ENCODE measurements at places on chromosomes 4 and X.

GRCh38 chr4:6464842-6465588 is 7.4 kb downstream of the PPP2R2C start:
- no peak for DNase-seq

DNA sequence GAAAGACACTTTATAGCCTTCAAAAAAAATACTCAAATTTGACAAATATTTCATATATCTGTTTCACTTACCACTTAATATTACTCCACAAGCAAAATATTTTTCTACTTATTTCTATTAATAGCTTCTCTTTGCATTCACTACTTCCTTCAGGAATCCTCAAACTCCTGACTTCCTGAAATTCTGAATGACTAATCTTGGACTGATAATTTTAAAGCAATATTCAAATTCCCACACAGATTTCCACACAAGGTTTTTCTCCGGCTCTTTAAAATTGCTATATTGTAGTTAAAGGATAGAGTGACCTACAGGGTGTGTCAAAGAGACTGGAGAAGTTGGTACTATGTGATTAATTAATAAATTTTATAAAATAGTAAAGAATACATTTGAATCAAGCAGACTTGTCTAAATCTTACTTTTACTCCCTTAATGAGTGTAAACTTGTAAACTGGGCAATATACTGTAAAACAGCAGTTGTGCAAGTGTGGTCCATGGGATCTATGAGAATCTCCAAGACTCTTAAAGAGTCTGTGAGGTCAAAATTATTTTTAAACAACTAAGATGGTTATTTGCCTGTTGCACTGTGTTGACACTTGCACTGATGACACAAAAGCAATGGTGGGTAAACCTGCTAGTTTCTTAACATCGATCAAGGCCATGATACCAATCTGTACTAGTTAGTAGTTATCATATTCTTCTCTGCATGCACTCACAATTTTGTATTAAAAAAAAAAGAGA is 44.5 kb downstream of the ANKRD17 start:
- no peak for DNase-seq

DNA sequence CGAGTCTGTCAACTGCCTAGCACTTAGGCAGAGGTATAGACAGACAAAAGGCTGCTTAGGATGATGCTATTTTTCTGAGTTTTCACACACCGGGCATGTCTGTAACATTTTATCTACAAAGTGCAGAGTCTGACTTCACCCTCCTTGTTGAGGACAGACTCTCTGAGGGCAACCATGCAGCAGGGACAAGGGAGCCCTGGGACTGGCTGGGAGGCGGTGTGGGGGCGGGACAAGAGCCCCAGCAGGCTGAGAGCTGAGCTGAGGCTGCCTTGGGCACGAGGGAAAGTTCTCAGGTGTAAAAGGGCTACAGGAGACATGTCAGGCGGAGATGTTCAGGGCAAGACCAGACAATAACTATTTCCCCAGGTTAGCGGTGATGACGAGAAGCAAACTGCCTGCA is 81.6 kb downstream of the GATB start:
- DNase-seq = no peak

GRCh38 chr4:20638825-20639224 is 61.4 kb upstream of the PACRGL start:
- no peak for DNase-seq

- DNase-seq = no peak
These were observed 104.3 kb upstream of the GK2 start for GRCh38 chr4:79512363-79512762.

GRCh38 chr4:79682161-79682560 is 274.1 kb upstream of the GK2 start:
- DNase-seq = no peak

- DNase-seq = no peak
These were observed 52.8 kb upstream of the CLNK start for GRCh38 chr4:10737337-10737736.

- no peak for DNase-seq
These were observed 152.7 kb upstream of the FTHL17 start for GRCh38 chrX:31224381-31225012.

DNA sequence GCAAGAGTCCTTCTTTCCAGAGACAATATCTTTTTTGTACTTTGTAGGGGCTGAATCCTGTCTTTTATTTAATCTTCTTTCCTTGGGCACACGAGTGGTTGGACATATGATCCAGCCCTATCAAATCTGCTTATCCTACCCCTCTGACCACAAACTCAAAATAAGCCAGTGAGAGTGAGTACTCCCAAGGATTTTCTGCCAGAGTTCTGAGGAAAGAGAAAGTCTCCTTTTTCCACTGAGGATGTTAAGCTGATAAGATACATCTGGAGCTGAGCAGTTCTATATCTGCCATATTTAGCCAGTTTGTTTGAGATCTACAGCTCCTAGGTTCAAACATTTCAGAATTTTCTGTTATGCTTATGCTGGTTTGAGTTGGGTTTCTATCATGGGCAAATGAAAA is 134.8 kb upstream of the NWD2 start:
- no peak for DNase-seq

DNA sequence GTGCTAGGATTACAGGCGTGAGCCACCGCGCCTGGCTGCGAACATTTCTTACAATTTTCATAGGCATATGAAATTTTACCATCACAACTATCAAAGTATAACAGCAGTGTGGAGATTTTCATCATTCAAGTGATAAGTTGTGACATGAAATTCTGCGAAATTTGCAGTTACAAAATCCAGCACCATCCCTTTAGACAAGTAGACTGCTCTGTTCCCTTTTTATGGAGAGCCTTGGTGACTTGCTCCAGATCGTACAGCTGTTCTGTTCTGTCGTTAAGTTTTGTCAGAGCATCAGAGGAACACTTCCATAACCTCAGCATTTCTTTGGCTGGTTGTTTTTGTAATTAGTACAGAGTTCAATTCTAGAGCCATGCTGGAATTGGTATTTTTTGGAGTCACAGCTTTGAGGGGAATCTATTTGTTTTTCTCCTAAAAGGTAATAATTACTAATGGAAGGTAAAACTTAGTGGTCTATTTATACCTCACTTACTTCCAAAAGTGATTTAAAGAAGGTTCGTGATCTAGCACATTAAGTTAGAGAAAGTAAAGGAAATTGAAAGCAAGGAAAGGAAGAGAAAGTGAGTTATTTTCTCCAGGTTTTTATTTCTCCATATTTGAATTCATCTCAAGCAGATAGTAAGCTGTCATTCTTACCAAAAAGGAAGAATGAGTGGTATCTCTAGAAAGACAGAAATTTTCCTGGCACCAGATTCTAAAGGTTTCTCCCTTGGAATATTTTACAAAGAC is 22.1 kb downstream of the ZRSR2 start:
- DNase-seq = no peak

DNA sequence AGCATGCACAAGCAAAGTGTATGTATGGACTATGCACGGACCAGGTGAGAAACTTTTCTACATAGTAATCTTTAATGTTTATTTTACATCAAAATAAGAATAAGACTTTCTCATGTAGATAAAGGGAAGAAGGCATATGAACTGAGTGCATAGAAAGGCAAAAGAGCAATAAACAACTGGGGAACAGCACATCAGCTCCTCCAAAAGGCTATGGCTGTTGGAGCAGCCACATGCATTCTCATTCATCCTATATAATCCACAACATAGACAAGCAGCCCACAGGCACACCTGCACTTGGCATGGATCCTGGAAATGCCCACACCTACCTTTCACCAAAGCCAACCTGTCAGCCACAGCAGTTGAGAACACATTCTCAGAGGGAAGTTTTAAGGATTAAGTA is 586.9 kb upstream of the INTU start:
- no peak for DNase-seq

- no peak for DNase-seq
These were observed 327.4 kb downstream of the RPA4 start for GRCh38 chrX:97211070-97211469.

GRCh38 chr4:1291091-1291490 is 1.4 kb downstream of the MAEA start:
- DNase-seq = no peak

GRCh38 chrX:122770581-122770980 is 413.5 kb upstream of the GRIA3 start:
- no peak for DNase-seq

GRCh38 chr4:95118497-95118896 is 360.7 kb downstream of the BMPR1B start:
- DNase-seq = no peak

DNA sequence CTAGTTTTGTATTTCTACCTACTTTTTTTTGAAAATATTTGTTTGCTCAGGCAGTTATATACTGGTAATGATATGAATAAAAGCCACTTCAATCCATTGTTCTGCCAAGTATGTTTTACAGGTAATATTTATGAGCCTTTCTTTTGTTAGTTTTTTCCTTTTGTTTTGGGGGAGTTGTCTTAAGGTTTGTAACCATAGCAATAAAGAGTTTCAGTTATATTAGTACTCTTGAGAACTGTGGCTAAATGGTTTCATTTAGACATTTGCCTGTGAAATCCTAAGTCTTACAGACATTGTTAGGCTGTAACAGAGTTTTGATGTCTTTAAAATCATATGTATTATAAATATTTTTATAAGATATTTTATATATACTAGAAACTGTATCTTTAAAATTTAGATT is 150.1 kb downstream of the DIPK2B start:
- DNase-seq = no peak

- no peak for DNase-seq
These were observed 243.6 kb upstream of the GPRIN3 start for GRCh38 chr4:89551191-89551590.

DNA sequence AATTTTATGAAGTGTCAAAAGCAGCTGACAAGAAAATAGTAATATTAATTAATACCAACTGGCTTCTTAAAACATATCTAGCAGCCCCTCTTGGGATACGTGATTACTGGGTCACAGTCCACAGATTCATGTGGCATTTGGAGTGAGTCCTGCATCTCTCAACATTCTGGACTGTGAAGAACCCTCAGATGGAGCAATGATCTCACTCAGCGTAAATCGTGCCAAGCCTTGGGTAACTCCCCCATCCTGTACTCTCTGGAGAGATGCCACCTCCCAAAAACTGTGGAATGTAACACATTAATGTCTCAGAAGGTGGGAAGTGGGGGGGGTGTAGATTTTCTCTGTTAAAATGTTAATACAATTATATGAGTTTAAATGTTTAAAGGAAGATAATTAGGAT is 118.2 kb upstream of the IQCM start:
- no peak for DNase-seq

DNA sequence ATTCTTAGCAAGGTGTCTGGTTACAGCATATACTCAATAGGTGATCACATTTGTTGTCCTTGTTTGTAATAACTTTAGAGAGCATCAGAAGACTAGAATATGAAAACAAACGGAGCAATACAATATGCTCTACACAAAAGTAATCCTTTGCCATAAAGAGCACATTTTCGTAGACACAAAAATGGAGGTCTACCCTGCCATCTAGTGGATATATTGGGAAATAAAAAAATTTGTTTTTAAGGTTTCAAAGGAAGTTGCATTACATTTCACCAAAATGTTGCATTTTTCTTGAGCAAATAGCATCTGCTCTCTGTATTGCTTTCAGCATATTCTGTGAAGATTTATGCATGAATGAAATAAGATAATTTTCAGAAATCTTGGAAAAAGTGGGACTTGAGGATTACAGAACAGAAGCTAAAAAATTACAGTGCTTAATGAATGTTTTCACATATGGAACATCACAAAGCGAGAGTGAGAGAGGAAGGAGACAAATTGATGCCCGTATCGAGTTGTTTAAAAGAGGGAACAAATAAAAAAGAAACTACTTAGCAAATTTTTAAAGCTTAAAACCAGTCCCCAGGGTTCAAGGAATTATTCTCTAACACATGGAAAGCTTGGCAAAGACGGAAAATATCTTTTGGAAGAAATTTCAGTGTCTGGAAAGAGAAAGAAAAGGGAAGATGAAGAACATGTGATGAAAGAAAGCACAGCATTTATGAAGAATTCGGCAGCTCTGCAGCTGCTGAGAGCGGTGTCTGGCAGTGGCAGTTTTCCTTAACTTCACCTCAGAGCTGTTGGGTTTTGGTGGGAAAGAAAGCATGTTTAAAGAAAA is 390.1 kb downstream of the ANKRD50 start:
- peak; percentile 8 for DNase-seq

- no peak for DNase-seq
These were observed 1.4 kb downstream of the AFAP1 start for GRCh38 chr4:7938266-7938608.

GRCh38 chrX:115560978-115561604 is at the start of gene PLS3:
Gene PLS3 (plus strand): TSS chrX:115561174. CDS start chrX:115610251, 49,077 bp downstream.
- DNase-seq = no peak

GRCh38 chrX:66191563-66191962 is 27.5 kb downstream of the HEPH start:
- DNase-seq = no peak

GRCh38 chr4:5467111-5467510 is 241.2 kb downstream of the EVC2 start:
- no peak for DNase-seq

DNA sequence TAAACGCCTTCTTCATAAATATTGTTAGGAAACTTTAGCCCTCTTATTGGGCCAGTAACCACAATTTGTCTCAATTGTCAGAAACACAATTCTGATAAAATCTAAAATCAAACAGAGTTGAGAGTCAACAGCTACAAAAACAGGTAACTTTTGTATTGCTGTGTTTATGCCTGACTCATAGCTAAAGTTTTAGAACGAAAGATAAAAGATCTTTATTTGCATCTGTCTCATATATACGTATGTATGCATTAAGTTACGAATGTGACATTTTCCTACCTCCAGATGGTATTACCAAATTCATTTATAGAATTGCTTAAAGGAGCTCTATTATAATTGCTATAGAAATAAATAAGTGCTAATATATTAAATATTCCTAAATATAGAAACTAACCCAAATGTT is 887.9 kb upstream of the NDST4 start:
- no peak for DNase-seq

GRCh38 chrX:21798677-21799219 is 40.7 kb upstream of the MBTPS2 start:
- no peak for DNase-seq

DNA sequence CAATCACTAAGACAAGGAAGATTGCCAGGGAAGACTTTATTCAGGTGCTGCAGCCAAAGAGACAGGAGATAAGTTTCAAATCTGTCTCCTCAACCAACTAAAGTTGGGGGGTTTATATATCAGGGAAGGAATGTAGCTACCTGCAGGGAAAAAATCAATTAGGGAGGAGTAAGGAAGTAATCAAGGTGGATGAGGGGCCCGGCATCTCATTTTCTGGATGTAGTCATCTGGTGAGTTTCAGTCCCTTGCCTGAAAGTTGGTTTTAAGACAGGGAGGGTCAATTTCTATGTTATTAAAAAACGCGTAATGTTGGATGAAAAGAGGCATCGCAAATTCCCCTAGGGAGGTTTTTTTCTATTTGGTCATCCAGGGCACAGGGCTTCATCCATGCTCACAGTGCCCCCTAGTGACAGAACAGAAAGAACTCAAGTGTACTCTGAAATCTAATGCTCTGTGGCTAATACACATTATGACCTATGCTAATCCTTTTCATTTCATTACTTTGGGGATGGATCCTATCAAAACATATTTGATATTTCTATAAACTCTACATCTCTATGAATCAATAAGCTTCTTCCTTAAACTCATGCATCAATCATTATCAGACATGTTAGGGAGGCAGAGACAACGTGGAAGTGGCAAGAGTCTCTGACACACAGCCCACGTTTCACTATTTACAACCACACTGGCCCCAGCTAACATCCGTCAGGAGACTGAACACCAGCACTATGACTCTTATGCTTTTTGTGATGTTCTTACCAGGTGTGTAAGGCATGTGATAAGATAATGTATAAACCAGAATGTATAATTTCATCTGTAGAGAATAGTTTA is 1577.0 kb upstream of the TENM3 start:
- DNase-seq = peak; percentile 29

GRCh38 chr4:182748949-182749348 is 168.2 kb downstream of the DCTD start:
- DNase-seq = no peak

GRCh38 chr4:169189372-169189771 is 81.4 kb downstream of the SH3RF1 start:
- DNase-seq = no peak

Measured in NCI-H1694 treated with DMSO at 0.1 percent for 48 hours (cell line).